ENCODE measurements at places on chromosomes 2 and 18. TPM values are rescaled to one million over a fixed set of nuclear protein-coding genes. Genes with fewer than 3 reads are reported as not detected.

- DNase-seq: no peak
These were observed 115.6 kb upstream of the NRP2 start for GRCh38 chr2:205566606-205567168.

DNA sequence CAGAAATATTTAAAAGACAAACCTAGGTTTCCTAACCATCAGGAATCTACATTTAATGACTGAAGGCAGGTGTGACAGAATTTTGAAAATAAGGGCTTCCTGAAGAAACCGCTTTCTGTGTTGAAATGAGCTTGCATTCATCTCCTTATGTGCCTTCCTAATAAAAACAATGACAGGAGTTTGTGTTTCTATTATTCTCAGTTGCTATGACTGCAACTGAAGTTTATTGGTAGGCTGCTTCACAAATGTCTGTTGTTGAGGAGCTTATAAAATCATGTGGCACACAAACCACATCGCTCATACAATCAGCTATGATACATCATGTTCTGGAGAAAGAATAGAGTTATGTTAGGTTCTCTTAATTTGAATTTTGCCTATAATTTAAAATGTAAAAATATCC is 362.7 kb upstream of the SLC8A1 start:
- DNase-seq: no peak

- DNase-seq: no peak
These were observed 169.0 kb downstream of the LTBP1 start for GRCh38 chr2:33115728-33116127.

Gene TNFAIP6
- total RNA-seq: 8.9 TPM

Gene SLC38A11
- not detected for total RNA-seq

Gene REG3A
- total RNA-seq: not detected

Gene RAB17
- total RNA-seq: 1.7 TPM

Data from GM23248 (cell line).